CD4-positive, alpha-beta T cell treated with Interleukin-17A for 1 hour (primary cell): ENCODE measurements at places on chromosomes 4 and X.

- peak; percentile 73 for DNase-seq
Observed at GRCh38 chrX:40105835-40106675, 8.3 kb upstream of the BCOR start.

DNA sequence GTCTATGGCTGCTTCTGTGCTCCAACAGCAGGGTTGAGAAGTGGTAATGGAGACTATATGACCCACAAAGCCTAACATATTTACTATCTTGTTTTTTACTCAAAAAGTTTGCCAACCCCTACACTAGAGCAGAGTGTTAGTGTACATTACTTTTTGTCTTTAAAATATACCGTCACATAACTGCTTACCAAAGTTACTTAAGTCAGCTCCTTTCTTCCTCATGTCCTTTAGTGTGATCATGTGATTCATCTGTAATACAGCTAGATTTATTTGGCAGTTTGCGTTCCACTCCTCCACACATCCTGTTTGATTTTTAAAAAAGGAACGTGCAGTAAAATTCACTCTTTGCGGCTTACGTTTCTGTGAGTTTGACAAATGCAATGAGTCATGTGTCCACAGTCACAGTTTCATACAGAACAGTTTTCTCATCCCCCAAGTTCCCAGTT, 162.4 kb upstream of the GPRIN3 start:
- peak; percentile 39 for DNase-seq

GRCh38 chr4:55215087-55215486, 89.7 kb upstream of the KDR start:
- no peak for DNase-seq

GRCh38 chrX:791479-792034, 161.0 kb downstream of the SHOX start:
- DNase-seq = no peak

GRCh38 chrX:40152173-40152711, 54.5 kb upstream of the BCOR start:
- DNase-seq = peak; percentile 31

- DNase-seq = no peak
Observed at GRCh38 chr4:102169345-102169744, 175.9 kb downstream of the SLC39A8 start.

DNA sequence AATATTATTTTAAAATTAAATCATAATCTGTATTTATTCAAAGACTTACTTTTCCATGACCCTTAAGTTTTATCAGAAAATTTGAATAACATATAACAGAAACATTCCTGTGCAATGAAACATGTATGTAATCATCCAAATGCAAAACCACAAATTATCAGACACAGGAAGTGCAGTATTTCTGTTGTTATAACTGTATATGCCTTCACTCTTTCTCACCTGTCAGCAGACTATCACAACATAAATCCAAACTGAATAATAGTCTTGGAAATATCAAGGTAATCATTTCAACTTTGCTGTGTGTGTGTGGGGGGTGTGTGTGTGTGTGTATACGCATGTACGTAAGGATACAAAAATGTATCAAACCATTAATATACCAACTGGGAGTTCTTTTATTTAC, 285.9 kb downstream of the SLC7A11 start:
- DNase-seq = no peak

- no peak for DNase-seq
Observed at GRCh38 chr4:12123707-12124106, 695.0 kb upstream of the HS3ST1 start.

GRCh38 chrX:13311560-13311959, 8.3 kb downstream of the ATXN3L start:
- DNase-seq = no peak

- no peak for DNase-seq
Observed at GRCh38 chr4:26082565-26082964, 168.5 kb downstream of the SMIM20 start.

DNA sequence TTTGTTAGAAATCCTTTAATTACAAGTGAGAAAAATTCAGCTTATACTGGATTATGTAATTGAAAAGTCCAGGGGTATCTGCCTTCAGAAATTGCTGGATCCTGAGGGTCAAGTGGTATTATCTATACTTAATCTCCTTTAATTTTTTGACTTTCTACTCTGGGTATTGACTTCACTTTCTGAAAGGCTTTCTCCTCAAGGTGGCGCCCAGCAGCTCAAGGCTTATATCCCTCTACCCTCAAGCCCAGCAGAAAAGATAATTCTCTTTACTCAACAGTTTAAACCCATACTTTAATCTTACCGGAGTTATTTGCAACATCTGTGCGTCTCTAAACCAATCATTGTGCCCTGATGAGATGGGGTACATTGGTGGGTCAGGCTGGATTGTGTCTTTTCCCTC, 129.5 kb downstream of the LARP7 start:
- no peak for DNase-seq

DNA sequence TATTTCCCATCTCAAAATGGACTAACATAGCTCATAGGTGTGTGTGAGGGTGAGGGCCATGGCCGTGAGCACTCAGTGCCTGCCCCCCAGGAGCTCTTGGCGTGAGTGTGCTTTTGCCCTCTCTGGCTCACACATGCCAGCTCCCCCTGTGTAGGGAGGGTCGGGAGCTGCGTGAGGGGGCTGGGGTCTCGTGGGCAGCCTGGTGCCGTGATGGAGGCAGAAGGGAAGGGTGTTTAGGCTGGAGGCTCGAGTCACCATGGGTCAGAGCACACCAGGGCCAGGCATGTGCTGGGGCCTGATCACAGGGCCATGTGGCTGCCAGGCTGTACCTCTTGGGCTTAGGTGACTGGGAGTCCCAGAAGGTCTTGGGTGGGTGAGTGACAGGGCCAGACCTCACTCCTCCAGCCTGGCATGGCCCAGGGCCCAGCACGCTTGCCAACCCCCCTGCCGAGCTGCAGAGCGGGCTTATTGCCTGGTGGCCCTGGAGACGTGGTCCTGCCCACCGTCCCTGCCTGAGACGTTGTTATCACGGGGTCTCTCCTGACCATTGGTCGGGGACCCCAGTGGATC, 44.0 kb downstream of the ADRA2C start:
- DNase-seq = no peak

DNA sequence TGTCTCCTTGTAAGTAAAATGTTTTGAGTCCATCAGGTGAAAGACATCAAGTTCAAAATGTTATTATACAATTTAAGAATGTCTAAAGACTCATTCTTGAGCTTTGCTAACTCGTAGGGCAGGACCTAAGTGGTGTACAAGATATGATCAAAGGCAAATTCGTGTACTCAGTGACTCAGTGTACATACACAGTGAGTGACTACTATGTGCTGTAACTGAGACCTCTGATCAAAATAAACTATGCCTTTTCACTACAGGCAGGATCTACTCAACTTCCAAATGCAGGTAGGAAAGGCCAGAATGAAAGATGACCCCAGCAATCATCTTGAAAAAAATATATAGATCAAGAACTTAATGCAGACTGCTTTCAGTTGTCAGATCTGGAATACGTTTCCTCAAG, 49.9 kb downstream of the ADGRG2 start:
- no peak for DNase-seq

- DNase-seq = peak; percentile 32
Observed at GRCh38 chrX:139739138-139739537, 31.2 kb upstream of the MCF2 start.

- DNase-seq = no peak
Observed at GRCh38 chr4:128758314-128758922, 51.1 kb upstream of the JADE1 start.

- no peak for DNase-seq
Observed at GRCh38 chr4:182067828-182068227, 175.4 kb upstream of the TENM3 start.

DNA sequence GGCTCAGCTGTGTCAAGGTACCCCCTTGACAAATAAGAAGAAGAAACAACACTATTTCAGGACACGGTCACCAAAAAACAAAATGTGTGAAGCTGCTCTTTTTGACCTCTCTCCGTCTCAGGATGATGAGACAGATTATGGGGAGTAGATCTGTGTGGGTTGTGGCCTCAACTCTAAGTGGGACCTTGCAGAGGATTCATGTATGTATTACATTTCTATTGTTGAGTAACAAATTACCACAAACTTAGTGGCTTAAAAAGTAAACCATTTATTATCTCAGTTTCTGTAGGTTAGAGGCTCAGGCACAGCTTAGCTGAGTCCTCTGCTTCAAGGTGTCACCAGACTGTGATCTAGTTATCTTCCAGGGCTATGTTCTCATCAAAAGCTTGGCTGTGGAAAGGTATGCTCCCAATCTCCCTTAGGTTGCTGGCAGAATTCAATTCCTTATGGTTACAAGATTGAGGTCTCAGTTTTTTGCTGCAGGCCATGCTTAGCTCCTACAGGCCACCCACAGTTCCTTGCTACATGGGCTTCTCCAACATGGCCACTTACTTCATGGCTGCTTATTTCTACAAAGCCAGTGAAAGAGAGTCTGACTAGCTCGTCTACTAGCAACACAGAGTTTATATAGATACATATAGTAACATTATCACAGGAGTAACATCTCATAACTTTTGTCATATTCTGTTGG, 28.1 kb downstream of the DGKK start:
- no peak for DNase-seq

DNA sequence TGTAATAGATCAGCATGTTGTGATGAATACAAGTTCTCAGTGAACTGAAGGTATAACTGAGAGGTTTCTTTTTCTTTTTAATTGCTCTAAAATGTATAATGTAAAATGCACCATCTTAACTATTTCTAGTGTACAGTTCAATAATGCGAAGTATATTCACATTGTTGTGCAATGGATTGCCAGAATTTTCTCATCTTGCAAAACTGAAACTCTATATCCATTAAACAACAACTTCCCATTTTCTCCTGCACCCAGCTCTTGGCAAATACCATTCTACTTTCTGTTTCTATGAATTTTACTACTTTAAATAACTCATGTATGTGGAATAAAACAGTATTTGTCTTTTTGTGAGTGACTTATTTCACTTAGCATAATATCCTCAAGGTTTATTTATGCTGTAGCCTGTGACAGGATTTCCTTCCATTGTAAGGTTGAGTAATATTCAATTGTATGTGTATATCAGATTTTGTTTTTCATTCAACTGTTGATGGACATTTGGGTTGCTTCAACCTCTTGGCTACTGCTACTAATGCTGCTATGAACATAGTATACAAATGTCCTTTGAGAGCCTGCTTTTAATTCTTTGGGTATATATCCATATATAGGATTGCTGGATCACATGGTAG, 53.5 kb upstream of the NPFFR2 start:
- DNase-seq = no peak

GRCh38 chrX:63436865-63437264, 85.7 kb upstream of the SPIN4 start:
- DNase-seq = no peak

- no peak for DNase-seq
Observed at GRCh38 chr4:111330786-111331185, 707.9 kb upstream of the PITX2 start.

GRCh38 chr4:74016068-74016467, 17.6 kb upstream of the CXCL5 start:
- DNase-seq = no peak

DNA sequence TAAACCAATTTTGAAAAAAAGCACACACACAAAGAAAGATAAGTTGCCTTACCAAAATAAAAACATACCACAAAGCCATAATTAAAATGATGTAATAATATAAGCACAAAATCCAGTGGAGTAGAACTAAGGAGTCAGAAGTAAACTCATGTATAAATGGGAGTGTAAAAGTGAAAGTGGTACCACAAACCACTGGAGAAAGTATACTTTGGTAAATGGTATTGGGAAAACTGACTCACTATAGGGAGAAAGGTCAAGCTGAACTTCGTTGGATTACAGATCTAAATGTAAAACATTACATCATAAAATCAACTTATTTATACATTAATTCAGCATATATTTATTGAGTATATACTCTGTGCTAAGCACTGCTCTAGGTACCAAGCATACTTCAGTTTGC, 46.3 kb upstream of the HHIP start:
- no peak for DNase-seq

GRCh38 chr4:91758487-91758886, 545.3 kb upstream of the GRID2 start:
- no peak for DNase-seq

DNA sequence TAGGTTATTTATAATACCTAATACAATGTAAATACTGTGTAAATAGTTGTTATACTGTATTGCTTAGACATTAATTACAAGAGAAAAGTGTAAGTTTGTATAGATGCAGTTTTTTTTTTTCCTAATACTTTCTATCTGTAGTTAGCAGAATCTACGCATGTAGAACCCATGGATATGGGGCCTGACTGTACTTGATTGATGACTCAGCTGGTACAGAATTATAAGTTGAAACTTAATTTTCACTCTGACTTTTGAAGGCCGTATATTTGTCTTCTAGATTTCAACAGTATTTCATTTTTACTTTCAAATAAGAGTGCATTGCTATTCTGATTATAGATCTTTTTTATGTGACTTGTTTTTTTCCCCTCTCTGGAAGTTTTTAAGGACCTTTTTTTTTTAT, 30.8 kb upstream of the NDUFC1 start:
- DNase-seq = no peak

DNA sequence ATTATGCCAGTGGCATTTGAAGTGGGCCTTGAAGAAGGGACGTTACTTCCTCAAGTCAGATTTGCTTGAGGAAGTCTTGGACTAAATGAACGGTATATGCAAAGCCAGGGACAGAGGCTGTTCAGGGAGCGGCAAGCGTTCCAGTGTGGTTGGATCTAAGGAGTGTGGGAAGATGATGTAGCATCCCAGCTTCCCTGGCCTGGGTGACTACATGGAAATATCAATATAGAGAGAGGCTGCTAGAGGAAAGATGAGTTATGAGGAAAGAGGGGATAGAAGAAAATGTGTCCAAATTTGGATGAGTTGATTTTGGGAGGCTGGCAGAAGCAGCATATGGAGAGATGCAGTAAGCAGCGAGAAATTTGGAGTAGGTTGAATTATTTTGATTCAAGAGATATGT, 432.5 kb upstream of the TENM3 start:
- DNase-seq = no peak

- DNase-seq = no peak
Observed at GRCh38 chrX:142831961-142832530, 193.7 kb upstream of the SPANXN4 start.

GRCh38 chr4:25449688-25450087, 72.6 kb downstream of the ANAPC4 start:
- no peak for DNase-seq

- DNase-seq = peak; percentile 3
Observed at GRCh38 chrX:134144231-134144630, 92.8 kb upstream of the CCDC160 start.

DNA sequence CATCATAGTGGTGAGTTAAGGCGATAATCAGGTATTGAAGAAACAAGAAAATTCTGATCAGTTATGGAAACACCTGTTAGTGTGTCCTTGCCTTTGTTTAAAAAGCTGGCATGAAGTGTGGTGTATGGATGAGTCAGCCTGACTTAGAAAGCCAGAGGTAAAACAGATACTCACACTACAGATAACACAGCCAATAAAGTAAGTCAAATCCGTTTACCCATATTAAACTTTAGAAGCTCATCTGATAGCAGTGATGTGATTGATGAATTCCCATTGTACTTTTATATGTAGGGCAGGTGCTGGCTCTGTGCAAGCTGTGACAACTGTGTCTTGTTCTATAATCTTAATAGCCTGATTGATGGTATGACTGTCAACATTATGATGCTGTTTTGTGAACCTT, 1392.7 kb upstream of the IGFBP7 start:
- DNase-seq = no peak

- no peak for DNase-seq
Observed at GRCh38 chr4:27008679-27009078, 148.0 kb downstream of the STIM2 start.

- no peak for DNase-seq
Observed at GRCh38 chr4:17934286-17934685, 87.3 kb downstream of the LCORL start.
